Stimulated activated CD8-positive, alpha-beta memory T cell treated with anti-CD3 and anti-CD28 coated beads, Interleukin-7, amount 100 ng/mL, for 48 hours (primary cell): ENCODE measurements at places on chromosomes 5 and 9.

DNA sequence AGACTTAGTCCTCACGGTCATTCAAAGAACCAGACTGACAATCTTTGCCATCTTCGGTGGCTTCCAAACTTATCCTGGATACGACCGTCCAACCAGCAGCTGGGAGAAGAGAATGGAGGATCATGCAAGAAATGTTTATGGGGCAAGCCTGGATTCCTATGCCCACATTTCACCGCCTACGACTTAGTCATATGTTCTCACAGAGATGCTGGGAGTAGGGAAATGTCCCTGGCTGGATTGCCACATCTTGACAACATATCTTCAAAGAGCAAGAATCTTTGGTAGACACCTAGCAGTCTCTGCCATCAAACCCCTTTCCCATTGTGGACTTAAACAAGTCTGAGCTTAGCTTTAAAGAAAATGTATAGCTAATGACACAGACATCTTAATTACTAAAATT lies 5.0 kb downstream of the MED7 start:
- no peak for DNase-seq

DNA sequence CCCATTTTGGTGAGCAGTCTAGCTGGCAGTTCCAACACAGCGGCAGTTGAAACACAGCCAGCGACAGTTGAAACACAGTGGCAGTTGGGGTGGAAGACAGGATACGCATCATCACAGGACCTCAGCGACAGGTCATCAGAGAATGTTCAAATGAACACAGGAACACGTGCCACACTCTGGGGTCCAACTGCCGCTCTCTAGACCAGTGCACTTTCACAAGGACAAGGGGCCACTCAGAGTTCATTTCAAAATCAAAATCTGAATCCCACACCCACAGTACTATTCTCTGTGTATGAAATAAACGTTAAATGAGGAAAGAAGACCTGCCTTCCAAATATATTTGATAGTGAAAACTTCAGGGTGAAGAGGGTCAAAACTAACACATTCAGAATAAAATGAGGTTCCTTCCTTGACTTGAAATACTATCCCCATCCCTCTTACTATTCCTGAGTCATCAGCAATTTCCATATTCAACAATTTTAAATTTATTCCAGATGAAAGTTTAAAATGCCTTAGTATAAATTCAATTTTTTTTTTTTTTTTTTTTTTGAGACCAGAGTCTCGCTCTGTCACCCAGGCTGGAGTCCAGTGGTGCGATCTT lies 53.0 kb upstream of the SIMC1 start:
- no peak for DNase-seq

DNA sequence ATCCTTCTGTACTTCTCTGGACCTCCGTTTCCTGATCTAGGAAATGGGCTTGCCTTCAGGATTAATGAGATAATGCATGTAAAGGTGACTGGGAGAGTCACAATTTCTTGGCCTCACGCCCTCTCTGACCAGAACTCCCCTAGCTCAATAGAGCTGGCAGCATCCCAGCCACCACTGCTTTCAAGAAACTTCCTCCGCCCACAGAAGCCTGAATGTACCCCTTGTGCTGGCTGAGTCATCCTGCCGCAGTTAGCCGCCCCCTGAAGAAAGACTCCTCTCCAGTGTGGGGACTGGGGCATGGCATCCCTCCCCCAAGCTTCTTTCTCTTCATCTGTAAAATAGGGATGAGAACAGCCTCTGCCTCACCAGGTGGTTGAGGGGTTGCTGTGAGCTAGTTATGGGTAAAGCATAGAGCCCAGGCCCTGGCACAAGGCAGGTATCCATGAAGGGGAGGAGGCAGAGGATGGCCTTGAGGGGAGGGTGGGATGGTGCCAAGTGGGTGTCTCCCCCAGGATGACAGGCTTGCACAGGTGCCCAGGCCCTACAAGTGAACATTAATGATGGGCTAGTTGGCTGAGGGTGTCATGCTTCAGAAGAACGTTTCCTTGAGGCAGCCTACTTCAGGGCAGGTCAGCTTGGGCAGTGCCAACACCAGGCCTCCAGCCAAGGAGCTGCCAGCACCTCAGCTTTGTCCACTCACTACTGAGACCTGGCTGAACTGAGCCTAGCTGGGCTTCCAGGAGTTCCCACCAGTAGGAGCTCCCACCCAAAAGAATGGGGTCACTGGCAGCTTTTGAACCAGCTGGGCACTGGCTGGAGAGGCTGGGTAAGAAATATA lies 3.4 kb downstream of the PDLIM4 start:
- peak; percentile 78 for DNase-seq

DNA sequence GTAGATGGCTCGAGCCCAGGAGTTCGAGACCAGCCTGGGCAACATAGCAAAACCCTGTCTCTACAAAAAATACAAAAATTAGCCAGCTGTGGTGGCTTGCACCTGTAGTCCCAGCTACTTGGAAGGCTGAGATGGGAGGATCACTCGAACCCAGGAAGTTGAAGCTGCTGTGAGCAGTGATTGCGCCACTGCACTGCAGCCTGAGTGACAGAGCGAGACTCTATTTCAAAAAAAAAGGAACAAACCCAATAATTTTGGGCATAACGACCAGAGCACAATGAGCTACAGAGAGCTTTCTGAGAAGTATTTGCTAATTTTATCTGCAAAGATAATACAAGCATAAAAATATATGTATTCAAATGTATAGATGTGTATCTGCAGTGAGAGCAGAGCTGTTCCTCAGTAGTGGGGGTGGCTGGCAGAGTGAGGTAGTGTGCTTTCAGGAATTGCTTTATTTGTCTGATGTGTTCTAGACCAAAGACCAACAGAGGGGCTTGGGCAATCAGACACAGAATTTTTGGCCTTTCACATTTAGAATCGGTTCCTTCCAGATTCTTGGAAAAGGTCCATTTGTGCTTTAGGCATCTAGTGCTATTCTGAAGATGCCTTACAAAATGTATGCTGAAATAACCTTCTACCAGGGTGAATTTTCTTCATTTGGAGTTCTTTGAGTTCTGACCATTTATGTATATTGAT lies 5.2 kb downstream of the DOCK8 start:
- DNase-seq = no peak

DNA sequence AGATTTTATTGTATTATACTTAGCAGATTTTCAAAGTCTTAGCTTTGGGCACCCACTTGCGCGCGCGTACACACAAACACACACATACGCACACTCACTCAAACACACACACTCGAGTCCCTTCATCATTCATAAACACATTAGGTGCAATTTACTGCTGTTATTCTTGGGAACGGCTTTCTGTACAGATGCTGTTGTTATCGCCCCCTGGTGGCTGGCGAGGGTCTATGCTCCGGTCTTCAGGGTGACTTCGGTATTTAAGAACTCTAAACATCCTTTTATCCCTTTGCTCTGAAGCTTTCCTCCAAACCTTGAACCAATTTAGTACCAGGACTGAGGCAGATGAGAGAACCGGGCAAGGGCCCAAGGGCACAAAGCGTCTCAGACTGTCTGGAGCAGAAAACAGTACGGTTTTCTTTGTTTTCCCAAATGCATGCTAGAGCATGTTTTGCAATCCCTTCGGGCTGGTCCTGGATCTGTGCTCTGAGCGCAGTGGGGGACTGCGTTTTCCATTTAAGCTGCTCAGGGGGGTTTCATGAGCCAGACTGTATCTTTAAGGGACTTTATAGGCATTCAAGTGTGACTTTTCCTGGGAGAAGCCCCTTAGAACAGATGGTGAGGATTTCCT lies 1.7 kb upstream of the SLIT3 start:
- DNase-seq = peak; percentile 33

DNA sequence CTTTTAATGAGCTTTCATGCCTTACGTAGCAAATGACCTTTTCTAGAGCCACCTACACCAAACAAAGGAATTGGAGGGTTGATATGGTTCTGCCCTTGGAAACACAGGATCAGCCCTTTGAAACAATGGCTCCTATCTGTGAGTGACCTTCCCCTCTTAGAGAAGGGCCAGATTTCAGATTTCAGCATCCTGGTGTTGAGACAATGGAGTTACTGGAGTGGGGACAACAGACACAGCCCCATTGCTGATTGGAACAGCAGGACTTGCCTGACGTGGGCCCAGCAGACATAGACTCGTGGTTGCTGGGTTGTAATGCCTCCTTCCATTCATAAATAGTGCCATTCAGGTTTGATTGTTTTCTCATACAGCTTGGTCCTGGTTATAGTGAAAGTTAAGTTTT lies 96.0 kb downstream of the GALNT10 start:
- DNase-seq = no peak

- DNase-seq = peak; percentile 81
Observed at GRCh38 chr9:129202613-129203555, 24.8 kb upstream of the IER5L start.

- no peak for DNase-seq
Observed at GRCh38 chr5:4225741-4226140, 630.1 kb downstream of the IRX1 start.

DNA sequence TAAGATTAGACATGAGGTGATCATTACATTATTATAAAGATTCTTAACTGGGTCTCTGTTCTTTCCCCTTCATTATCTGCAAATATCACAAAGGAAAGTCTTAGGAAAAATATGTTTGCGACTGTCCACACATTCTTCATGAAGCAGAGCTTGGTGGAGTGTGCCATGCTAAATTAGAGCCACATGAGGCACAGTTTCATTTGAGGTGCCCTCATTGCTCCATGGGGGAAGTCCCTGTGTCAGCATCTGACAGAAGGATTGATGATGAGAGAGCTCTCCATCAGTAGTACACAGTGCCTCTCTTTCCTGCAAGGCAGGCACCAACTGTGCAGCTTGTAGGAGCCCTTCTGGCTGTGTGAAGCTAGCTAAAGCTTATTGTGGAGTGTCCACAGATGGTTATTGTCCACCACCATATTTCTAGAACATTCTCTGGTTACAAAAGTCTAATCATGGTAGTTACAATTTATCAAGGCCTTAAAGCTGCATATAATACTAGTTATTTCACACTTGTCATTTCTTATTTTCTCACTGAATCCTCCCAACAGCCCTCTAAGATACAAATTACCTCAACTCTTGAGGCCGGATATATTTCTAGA lies 63.9 kb downstream of the C9orf152 start:
- DNase-seq = no peak

DNA sequence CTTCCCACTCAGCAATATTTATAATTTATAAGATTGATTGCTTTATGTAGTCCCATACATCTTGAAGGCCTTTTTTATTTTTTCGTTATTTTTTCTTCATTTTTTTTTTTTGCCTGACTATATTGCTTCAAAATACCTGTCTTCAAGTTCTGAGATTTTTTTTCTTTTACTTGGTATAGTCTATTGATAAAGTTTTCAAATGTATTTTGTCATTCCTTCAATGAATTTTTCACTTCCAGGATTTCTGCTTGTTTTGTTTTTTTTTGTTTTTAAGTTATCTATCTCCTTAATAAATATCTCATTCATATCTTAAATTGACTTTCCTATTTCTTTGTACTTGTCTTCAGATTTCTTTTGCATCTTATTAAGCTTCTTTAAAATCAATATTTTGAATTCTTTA lies 905.6 kb upstream of the CDH6 start:
- no peak for DNase-seq

- DNase-seq = no peak
Observed at GRCh38 chr5:126003309-126003708, 419.9 kb upstream of the GRAMD2B start.

DNA sequence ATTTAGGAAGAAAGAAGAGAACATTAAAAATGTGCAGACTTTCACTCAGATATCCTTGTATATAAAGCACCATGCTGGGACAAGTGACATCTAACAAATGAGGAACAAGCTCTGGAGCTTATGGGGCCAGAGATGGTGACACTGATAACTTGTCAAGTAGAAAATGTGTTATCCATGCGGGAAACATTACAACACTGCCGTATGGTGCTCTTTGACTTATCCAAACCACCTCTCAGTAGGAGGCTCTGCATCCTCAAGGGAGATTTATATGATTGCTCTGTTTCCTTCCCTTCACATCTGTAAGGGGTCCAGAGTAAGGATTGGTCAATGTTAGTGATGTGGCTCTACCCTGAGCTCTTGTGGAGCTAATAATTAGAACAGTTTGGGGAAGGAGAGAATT lies 23.5 kb downstream of the KCTD16 start:
- DNase-seq = no peak

DNA sequence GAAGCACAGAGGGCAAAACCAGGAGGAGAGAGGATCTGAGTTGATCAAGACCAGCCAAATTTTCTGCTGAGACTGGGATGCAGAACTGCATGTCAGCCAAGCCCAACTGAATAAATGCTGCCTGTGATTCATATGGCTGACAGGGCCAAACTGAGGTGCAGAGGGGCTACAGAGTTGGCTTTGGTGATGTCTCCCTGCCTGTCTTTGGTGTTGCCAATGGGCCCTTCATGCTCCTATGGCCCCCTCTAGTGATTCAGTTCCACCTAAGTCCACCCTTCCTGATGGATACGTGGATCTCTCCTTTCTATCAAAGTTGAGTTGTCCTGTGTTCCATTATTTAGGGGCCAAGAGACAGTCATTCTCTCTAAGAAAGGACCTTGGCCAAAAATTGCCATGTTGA lies 163.6 kb upstream of the TLE4 start:
- no peak for DNase-seq

- DNase-seq = no peak
Observed at GRCh38 chr5:6616632-6617031, 16.2 kb downstream of the NSUN2 start.
